ENCODE measurements at places on chromosomes 13 and 19. TPM values are rescaled to one million over a fixed set of nuclear protein-coding genes. Genes with fewer than 3 reads are reported as not detected.

The ZNF790 gene
- 8.2 TPM for total RNA-seq

The ZNF813 gene
- 3.7 TPM for total RNA-seq

The FCAR gene
- not detected for total RNA-seq

The DOCK9 gene
- 18.0 TPM for total RNA-seq

The MYO16 gene
- under 0.01 TPM for total RNA-seq

The NEK3 gene
- 14.8 TPM for total RNA-seq

The MYH14 gene
- not detected for total RNA-seq

The PLPPR3 gene
- total RNA-seq = not detected

The ZNF91 gene
- total RNA-seq = 10.0 TPM

The ZNF534 gene
- not detected for total RNA-seq

The CD209 gene
- total RNA-seq = not detected

The SIGLEC9 gene
- total RNA-seq = not detected

The SPRYD7 gene
- total RNA-seq = 5.2 TPM

The BCL3 gene
- total RNA-seq = 11.6 TPM

The RAB20 gene
- total RNA-seq = 11.9 TPM

The SLITRK6 gene
- under 0.01 TPM for total RNA-seq

The PEAK3 gene
- total RNA-seq = not detected

The TEX26 gene
- not detected for total RNA-seq
